ENCODE measurements at places on chromosomes 13 and 19. TPM values are rescaled to one million over a fixed set of nuclear protein-coding genes. Genes with fewer than 3 reads are reported as not detected.

The SKA3 gene
- not detected for total RNA-seq

The MBD3 gene
- total RNA-seq: 42.0 TPM

The DNM2 gene
- total RNA-seq: 206 TPM

The LIN37 gene
- total RNA-seq: 4.4 TPM

The SPRED3 gene
- total RNA-seq: 0.61 TPM

The RFPL4A gene
- total RNA-seq: not detected

The PABPC3 gene
- 0.10 TPM for total RNA-seq

The TNPO2 gene
- 41.2 TPM for total RNA-seq

GRCh38 chr13:46995874-46996273 is 99.0 kb upstream of the HTR2A start:
- no peak for DNase-seq

GRCh38 chr13:113238536-113238935 is 29.1 kb downstream of the CUL4A start:
- no peak for DNase-seq

DNA sequence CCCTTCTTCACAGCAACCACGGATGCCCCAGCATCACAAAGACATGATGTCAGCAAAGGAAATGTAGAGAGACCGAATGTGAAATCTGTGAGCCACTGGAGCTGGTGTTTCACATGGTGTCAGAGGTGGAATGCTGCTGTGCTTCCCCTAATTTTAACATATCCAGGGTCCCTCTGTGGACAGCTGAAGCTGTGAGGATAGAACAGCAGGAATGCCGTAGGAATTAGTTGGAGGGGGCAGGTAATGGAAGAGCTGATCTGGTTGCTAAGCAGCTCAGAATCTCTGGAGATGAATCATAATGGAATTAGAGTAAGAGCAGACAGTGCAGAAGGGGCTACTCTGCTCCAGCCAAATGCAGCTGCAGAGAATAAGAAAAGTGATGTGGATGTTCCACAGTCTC is 68.9 kb upstream of the ZNF835 start:
- no peak for DNase-seq

DNA sequence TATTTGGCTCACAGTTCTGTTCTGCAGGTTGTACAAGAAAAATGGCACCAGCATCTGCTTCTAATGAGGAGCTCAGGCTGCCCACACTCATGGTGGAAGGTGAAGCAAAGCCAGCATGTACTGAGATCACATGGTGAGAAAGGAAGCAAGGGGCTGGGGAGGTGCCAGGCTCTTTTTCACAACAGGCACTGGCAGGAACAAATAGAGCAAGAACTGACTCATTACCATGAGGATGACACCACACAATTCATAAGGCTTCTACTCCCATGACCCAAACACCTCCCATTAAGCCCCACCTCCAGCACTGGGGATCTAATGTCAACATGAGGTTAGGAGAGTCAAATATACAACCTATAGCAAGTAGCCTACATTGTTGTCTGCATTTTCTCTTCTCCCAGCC is 522.6 kb downstream of the RFC3 start:
- DNase-seq: no peak

DNA sequence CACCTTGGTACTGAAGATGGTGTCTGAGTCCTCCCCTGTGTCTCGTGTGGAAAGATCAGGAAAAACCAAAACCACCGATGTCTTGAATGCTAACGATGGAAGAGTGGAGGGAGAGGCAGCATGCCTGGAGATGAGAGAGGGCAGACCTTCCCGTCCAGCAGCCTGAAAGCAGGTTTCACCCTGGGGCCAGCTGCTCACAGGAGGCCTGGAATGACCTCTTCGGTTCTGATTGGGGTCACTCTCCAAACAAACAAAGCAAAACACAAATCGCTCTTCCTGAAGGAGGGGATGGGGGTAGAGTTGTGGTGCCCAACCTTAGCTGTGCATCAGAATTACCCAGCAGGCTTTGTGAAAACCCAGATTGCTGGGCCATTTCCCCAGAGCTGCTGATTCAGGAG is 142.3 kb upstream of the SOX1 start:
- DNase-seq: no peak

Measured in heart right ventricle (tissue), 16 donors.